ENCODE measurements at places on chromosomes 4 and X.

DNA sequence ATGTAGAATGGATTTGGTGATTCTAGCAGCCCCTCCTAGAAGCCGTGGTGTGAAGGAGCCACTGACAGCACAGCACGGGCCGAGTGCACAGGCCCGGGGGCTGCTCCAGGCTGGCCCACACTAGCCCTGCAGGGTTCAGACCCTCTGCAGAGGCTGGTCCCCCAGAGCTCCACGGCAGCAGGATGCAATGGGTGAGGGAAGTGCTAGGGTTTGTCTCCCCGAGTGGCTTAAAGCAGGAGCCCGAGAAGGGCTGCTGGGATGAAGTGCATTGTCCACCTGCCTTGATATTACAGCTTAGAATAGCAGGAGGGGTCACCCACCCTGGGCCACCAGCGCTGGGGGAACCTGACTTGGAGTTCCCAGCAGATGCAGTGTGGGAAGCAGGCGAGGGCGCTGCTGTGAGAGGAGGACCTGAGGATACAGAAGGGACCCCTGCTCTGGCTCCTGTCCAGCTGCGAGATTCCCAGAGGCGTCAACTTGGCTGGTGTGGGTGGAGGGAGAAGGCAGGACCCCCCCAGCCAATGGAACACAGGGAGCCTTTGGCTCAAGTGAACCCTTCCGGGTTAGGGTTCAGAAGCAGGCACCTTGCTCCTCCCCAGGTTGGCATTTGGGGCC, 30.0 kb downstream of the WDR1 start:
- DNase-seq: no peak

DNA sequence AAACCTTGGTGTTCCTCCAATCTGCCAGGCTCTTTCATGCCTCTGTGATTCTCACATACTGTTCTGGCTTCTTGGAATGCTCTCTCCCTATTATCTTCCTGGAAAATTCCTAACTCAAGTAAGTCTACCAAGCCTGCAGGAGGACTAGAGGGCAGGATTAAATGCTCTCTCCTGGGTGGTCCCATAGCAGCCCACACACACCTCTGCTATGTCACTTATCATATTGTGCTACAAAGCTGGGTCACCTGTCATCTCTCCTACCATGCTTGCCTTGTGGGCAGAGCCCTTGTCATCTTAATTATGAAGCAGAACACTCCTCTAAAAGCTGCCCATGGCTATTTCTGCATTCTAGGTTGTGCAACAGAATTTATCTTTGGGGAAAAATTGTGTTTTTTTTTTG, 344.5 kb upstream of the NOCT start:
- DNase-seq: no peak

- no peak for DNase-seq
These were observed 117.4 kb upstream of the GRPR start for GRCh38 chrX:16005917-16006316.

GRCh38 chrX:75746891-75747639, 38.0 kb downstream of the MAGEE2 start:
- DNase-seq: peak; percentile 68

Measured in astrocyte of the hippocampus (primary cell).